ENCODE measurements at places on chromosomes 7 and 10. TPM values are rescaled to one million over a fixed set of nuclear protein-coding genes. Genes with fewer than 3 reads are reported as not detected.

PODXL gene
- 76.4 TPM for polyA plus RNA-seq

DNAH11 gene
- polyA plus RNA-seq = 1.2 TPM

GIMAP4 gene
- 20.9 TPM for polyA plus RNA-seq

LRRC18 gene
- polyA plus RNA-seq = 0.15 TPM

DNA sequence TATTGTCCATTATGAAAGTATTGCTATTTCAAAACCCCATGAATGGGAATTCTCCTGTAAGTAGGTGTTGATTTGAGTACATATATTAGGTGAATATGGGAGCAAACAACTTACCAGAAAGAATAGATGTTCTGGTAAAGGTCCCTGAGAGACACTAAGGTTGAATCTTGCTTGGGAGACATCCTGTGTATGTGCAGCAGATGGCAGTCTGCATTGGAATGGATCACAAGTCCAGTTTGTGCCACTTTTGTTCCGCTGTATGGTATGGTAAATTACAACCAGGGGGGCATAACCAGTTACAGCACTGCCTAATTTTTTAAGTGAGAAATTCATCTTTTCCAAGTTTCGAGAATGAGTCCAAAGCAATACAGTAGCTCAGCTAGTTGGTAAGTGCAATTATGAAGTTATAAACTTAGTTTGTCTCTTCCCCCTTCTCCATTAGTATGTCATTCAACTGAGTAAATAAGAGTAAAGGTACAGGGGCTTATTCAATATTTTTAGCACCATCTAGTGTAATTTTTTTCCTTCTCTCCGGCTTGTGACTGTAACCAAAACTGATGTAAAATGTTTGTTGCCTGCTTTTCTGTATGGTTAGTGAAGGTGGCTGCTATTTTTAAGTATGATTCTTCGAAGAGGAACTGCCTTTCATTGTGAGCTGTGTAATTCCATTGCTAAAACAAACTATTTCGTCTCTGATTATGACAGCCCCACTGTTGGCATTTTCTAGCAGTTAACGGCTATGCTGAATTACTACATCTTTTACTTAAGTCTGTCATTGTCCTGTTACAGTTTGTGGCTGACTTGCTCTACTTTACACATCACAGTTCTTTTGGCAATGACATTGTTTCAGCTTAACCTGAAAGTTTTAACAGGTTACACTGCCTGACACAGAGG, 2.8 kb downstream of the MCU start:
- peak; percentile 44 for DNase-seq

- DNase-seq = no peak
These were observed 332.3 kb downstream of the DNAJB6 start for GRCh38 chr7:157668884-157669767.

DNA sequence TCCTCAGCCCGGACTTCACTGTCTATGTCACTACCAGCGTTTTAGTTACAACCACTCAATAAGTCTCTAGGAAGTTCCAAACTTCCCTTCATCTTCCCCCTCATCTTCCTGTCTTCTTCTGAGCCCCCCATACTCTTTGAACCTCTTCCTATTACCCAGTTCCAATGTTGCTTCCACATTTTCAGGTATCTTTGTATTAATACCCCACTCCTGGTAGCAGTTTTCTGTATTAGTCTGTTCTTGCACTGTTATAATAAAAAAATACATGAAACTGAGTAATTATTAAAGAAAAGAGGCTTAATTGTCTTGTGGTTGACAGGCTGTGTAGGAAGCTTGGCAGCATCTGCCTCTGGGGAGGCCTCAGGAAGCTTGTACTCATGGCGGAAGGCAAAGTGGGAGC, 218.6 kb downstream of the BICC1 start:
- DNase-seq = no peak

- no peak for DNase-seq
These were observed 289.4 kb downstream of the CAMK1D start for GRCh38 chr10:12638781-12639180.

DNA sequence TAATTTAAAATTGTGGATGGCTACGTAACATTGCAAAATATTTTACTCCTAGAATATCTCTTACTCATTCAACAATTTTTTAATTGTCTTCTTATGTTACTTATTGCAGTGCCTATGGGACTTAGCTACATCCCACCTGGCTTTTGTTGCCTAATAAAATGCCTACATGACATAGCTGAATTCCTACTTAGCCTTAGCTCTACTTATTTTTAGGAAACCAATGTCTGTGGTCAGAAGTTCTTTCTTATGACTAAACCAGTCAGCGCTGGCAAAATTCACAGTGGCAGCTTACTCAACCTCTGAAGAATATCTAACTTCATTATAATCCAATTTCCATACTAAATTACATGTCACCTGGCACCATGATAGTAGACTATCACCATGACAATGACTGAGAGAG, 1612.4 kb upstream of the LRRTM3 start:
- DNase-seq = no peak

DNA sequence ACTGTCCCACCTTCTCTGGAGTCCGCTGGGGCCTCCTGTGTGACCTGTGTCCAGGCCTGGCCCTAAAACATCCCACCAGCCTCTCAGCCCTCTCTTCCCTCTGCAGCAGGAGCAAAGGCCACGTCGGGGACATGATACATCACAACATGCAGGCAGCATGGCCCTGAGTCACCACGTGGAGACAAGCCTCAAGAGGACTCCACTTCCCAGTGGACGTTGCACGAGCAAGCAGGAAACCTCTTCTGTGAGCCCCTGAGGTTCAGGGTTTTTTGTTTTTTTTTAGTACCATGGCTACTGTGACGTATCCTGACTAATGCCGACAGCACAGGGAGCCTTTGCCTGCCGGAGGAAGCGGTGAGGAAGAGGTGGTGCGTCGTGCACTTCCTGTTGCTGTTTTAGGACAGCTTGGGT, 165.9 kb downstream of the DNAJB6 start:
- DNase-seq = no peak

DNA sequence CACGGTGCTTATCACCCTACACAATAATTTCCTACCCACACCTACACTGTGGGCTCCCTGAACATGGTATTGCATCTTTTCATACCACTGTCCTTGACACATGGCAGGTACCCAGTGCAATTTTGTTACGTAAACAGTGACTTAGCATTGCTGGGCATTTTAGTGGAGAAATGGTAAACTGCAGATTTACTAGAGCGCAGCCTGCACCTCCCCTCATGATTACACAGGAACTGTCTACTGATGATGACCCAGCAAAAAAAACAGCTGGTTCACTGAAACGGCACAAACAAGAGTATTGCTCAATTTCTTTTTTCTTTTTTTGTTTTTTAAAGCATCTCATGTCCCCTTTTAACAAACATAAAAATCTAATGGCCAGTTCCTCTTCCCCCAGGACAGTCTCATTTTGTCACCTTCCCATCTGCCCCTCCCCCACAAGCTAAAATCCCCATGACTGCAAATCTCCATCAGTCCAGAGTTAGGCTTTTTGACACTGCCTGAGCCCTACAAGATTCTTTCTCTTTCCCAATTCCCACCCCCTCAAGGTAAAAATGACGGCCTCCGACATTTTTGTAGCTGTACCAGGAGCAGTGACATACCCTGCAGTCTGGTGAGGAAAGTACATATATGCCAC, 2.8 kb downstream of the ZNF746 start:
- DNase-seq = no peak

DNA sequence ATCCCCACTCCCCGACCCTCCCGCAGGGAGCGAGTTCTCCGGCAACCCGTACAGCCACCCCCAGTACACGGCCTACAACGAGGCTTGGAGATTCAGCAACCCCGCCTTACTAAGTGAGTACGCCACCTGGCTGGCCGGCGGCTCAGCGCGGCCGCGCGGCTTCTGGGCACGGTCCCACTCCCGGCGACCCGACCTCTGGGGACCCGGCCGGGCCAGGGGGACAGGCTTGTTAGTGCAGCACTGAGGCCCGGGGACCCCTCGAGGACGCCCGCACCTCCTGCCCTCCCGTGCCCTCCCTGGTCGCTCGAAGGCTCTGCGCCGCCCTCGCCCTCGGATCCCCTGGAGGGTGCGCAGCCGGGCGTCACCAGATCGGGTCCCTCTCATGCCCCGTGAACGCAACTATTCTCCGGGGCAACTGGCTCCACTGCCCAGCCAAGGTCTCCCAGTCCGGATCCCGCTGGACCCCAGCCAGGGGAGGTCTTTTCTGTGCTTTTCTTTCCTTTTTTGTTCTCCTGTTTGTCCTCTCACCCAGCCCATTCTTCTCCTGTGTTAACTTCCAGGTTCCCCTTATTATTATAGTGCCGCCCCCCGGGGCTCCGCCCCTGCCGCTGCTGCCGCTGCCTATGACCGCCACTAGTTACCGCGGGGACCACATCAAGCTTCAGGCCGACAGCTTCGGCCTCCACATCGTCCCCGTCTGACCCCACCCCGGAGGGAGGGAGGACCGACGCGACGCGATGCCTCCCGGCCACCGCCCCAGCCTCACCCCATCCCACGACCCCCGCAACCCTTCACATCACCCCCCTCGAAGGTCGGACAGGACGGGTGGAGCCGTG, 81.8 kb downstream of the PAX2 start:
- DNase-seq = no peak

All from muscle of back (tissue), 13 donors.